ENCODE measurements at places on chromosomes 12 and 14. TPM values are rescaled to one million over a fixed set of nuclear protein-coding genes. Genes with fewer than 3 reads are reported as not detected.

The AEBP2 gene
- total RNA-seq, result 89.5 TPM

The MMAB gene
- total RNA-seq, result 22.2 TPM

The CD4 gene
- 3.6 TPM for total RNA-seq

The FAM90A1 gene
- not detected for total RNA-seq

The LRRC10 gene
- total RNA-seq, result not detected

The NPAS3 gene
- 0.45 TPM for total RNA-seq

The TESPA1 gene
- total RNA-seq, result not detected

The FBXO33 gene
- total RNA-seq, result 23.7 TPM
